ENCODE measurements at places on chromosomes 6 and 20.

DNA sequence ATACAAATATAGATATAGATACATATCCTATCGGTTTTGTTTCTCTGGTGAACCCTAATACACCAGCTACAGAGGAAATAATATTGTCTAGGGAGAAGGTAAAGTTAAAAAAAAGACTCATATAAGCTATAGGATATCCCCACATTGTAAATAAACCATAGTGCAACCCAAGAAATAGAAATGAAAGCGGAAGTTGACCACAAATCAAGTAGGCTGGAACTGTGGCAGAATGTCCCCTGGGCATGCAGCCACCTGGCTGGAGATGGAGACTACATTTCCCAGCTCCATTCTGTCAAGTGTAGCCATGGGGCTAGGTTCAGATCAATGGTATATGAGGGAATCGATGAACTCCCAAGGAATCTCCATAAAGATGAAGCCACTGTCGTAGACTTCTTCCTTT, 70.1 kb upstream of the RPS6KA2 start:
- DNase-seq: no peak

DNA sequence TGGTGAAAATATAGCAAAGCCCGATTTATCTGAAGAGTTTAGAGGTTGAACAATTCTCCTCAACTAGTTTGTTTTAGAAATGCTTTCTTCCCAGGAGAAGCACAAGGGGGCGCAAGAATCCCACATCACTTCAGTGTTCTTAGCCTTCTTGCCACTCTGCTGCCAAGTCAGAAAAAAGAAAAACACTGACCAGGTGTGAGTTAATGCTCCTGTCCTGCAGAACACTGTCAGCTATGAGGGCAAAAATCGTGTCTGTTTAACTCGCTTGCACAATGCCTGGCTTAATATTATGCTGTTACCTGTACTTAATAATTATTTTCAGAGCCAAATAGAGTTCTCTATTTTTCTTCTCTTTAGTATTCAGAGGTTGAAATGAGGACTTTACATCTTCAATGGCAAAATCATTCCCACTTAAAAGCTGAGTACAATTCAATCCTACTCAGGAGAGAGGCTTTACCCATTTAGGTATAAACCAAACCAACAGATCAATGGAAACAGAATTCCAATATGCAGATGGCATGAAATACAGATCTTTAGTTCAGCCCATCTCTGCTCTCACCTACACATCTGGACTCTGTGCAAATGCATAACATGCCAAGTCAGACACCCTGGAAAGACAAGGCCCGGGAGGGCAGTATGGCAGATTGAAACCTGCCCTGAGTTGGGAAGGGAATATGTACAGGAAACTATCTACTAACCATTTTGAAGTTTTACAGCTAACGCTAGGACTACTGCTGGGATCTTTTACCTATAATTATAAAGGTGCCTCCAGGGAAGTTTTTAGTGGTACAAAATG, 71.4 kb upstream of the TULP1 start:
- DNase-seq: peak; percentile 67

DNA sequence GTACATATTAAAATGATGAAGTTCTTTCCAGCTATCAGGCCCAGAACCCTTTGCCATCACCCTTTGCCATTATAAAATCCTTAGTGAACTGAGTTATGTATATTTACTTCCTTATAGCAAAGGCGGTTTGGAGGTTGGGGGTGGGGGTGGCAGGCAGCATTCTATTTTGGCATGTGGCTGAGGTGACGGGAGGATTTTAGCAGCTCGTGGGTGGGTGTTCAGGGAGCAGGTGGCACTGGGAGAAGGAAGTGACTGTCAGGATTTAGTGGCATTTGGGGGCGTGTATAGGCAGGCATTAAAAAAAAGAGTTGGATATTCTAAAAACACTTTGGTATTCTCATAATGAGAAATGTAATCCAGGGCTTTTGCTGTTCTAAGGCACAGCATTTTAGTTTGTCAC, 150.7 kb downstream of the RIMS1 start:
- DNase-seq: no peak

DNA sequence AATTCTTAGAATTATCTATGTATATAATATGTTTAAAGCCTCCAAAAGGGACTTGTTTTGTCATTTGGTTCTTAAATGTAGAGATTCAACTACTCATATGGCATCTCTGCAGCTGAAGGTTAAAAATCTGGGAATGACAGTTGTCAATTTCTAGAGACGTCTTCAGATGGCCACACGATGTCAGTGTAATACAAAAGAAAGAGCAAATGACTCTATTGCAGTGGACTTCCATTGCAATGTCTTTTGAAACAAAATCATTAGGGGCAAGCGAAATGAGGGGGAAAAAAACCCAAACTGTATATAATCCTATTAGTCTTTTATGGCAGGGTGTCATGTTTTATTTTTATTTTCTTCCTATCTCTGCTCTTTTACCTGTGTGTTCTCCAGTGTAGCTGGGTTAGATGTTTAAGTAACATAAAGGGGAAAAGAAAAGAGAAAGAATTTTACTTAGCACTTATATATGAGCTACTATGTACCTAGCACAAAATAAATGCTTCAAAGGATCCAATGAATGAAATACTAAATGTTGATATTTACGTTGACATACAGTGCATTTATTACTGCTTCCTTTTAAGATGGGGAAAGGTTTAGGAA, 26.2 kb downstream of the CCN2 start:
- DNase-seq: no peak

DNA sequence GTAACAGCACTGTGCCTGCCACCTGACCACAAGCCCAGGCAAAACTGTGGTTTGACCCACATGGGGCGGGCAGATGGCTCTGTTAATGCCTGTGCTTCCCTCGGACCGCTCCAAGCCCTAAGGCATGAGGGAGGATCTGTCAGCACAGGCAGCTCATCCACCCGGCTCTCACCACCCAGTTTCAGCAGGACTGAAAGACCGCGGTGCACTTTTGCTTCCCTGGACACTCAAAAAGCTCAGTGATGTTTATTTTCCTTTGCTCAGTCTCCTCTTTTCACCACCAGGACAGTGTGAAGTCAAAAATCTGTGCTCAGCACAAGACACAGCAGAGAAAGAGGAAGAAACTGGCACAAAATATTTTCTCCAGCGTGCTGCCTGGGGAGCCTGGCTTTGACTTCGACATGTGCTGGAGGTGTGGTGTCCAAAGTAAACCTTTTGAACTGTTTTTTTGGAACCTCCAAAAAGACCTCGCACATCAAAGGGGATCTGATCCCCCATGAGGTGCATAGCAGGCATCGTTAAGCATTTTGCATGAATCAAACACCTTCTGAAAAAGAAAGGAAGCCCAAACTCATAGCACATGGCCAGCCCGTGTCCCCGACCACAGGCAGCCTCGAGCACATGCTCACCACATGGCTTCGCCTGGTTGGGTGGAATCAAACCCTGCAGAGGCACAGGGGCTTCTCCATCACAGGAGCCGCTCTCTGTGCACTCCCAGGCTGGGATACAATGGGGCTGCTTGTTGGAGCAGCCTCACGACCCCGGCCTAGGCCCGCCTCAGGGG, 441.7 kb upstream of the JARID2 start:
- DNase-seq: no peak
